ENCODE measurements at places on chromosomes 16 and 17.

DNA sequence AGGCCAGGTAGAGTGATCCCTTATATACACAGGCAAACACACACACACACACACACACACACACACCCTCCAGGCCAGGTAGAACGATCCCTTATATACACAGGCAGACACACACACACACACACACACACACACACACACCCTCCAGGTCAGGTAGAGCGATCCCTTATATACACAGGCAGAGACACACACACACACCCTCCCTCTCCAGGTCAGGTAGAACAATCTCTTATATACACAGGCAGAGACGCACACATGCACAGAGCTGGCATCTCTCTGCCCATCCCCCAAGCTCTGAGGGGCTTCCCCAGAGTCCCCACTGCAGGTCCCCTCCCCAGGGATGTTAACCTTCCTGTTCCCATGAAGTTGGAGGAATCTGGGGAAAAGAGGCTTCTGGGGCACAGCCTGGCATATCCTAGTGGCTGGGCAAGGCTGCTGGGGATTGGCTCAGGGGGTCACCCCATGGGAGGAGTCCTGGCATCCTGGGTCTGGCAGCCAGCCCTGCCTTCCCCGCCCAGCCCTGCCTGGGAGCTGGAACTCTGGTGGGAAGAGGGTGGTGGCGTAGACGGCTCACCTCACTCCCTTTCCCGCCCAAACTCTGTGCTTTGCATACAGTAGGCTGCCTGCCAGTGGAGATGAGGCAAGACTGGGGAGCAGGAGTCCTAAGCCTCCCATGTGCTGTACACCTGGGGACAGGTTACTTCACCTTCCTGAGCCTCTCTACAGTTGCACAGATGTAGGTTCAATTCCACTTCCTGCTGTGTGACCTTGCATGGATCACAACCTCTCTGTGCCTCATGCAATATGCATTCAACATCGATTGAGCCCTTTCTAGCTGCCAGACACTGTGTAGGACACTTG is 41.8 kb downstream of the TEKT5 start:
- no peak for DNase-seq

DNA sequence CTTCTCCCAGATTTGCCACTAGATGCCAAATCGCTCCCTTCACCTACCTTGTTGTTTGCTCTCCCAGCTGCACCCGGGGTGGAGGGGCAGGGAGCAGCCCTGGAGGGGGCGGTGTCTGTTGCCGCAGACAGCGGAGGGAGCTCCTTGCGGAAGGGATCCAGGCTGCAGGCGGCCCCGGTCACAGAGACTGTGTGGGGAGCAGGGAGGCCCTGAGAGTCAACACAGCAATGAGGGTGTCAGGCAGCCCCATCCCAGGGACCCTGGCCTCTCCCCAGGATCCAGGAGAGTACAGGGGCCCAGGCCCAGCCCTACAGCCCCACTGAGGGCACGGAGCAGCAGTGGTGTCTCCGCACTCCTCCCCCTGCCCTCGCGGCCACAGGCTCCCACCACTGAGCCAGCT is 50.5 kb upstream of the CHMP6 start:
- DNase-seq, result no peak

DNA sequence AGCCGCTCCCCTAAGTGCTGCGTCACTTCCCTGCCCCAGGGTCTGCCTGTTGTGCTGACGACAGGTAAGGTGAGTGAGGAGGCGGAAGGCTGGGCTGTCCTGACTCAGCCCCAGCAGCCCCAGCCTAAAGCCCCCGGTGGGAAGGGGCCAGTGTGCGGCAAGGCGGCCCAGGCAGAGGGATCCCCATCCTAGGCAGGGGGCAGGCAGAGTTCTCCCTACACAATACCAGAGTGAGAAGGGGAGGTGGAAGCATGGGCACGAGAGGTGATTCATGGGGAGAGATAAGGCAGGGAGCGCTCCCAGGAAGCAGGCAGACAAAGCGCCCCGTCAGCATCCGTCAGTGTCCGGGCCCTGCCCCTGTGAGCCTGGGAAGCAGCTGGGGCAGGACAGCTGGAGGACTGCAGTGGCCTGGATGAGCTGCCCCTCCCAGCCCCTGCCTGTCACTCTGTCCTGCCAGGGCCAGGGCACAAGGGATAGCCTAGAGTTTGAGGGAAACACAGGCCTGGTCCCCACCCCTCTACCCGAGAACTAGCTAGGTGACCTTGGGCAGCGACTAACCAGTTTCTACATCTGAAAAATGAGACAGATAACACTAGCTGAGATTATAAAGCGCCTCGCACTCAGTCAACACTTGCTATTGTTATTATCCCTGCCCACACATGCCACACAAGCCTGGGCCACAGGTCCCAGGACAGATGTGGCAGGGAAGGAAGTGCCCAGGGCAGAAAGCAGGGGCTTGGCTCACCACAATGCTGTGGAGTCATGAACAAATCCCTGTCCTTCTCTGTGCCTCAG is 3.8 kb downstream of the FAM83G start:
- DNase-seq, result no peak

GRCh38 chr16:80066805-80067580 is 466.5 kb upstream of the MAF start:
- no peak for DNase-seq

DNA sequence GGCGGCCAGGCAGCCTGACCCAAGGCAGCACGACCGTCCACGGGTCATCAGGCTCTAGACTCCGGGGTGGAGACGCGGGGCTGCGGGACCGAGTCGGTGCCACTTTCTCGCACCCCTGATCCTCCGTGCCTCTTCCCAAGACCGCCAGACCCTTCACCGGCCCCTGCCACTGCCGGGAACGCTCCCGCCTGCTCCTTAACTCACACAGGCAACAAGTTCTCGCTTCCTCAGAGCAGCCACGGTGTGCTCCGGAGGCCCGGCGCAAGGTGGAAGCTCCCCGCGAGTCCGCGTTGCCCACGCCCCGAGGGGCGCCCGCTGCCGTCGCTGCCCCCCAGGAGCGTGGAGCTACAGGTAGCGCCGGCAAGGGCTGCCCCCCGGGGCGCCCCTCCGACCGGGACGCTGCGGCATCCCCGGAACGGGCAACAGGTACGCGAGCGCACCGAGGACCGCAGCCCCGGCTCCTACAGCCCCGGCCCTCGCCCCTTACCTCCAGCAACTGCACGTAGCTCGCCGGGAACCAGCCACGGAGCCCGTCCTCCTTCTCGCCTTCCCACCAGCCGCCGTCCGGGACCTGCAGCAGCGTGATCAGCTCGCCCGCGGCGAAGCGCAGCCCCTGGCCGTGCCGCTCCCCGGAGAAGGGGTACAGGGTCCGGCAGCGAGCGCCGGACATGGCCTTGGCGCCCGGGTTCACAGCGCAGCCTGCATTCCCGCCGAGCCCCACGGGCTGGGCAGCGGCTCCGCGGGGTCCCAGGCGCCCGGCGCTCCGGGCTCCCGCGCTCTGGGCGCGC is 491 bp downstream of the GAS7 start:
- no peak for DNase-seq

- no peak for DNase-seq
Measured at GRCh38 chr16:88780142-88781062, 4.6 kb downstream of the PIEZO1 start.

DNA sequence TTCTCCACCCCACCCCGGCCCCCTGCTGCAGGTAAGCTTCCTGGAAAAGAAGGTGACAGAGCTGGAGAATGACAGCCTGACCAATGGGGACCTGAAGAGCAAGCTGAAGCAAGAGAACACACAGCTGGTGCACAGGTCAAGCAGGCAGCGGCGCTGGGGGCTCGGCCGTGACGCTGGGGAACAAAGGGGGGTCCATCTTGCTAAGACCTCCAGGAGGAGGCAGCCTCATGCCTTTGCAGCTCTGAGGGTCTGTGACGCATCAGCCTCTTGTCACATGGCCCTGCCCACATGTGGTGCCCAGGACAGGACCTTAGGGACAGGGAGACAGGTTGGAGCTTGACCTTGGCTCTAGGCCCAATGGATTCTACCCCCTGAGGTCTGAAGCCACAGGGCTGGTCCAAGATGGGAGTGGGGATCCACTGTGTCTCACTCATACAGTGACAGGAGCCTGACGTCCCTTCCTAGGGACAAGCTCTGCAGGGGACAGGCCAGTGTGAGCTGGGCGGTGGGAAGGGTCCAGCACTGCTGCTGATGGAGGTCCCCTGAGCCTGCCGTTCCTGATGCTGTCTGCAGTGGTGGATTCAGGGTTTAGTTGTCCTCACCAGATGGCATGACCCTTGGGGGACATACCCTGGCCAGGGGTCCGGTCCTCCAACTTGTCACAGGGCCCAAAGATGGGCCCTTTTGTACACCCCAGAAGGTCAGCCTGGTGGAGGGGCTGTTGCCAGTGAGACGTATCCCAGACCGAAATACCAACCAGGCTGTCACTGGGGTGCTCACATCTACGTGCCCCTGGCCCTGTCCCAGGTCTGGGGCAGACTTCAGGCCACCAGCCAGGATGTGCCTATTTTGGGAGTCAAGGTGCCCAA is 132.6 kb downstream of the RAB11FIP4 start:
- DNase-seq, result no peak

DNA sequence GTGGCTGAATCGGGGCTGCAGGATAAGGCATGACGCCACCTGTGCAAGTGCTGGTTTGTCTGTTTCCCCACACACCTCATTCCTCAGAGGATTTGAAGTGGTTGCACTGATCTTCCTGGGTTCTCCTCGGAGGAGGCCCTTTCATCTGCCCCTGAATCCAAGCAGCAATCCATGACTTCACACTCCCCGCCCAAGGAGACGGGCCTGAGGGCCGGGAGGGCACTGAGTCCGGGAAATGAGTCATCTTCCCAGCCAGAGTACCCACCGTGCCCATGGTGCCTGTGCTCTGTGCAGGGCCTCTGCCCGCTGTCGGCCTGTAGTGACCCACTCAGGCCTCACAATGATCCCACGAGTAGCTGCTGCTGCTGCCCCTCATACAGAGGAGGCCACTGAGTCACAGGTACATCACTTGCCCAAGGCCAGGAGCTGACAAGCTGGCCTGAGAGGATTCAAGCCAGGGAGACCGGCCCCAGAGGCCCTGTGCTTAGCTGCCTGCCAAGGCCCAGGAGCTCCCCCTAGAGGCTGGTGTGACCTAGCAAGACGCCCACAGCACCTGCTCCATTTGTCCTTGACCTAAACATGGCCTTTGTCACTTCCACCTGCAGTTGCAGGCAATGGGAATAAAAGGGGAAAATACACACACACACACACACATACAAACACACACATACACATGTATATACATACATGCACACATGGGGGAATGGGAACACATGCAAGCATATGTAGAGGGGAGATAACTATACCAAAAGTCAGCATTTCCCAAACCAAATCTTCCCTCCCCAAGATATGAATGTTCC is 240.0 kb downstream of the C16orf95 start:
- peak; percentile 87 for DNase-seq

DNA sequence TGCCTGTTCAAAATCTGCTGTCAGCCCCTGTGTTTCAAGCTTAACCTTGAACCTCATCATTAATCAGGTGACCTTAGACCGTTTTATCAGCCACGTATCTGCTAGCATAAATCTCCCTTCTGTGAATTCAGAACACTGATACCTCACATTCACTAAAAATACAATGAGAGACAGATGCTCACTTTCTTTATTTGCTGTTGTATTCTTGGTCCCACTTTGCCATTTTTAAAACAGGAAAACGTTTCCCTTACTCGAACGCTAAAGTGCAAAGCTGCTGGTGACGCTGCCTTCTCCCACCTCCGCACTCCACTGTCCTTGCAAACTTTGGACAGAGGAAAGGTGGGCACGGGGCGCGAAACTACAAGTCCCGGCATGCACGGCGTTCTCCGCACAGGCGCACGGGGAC is 220 bp upstream of the ARHGAP44 start:
- peak; percentile 49 for DNase-seq

DNA sequence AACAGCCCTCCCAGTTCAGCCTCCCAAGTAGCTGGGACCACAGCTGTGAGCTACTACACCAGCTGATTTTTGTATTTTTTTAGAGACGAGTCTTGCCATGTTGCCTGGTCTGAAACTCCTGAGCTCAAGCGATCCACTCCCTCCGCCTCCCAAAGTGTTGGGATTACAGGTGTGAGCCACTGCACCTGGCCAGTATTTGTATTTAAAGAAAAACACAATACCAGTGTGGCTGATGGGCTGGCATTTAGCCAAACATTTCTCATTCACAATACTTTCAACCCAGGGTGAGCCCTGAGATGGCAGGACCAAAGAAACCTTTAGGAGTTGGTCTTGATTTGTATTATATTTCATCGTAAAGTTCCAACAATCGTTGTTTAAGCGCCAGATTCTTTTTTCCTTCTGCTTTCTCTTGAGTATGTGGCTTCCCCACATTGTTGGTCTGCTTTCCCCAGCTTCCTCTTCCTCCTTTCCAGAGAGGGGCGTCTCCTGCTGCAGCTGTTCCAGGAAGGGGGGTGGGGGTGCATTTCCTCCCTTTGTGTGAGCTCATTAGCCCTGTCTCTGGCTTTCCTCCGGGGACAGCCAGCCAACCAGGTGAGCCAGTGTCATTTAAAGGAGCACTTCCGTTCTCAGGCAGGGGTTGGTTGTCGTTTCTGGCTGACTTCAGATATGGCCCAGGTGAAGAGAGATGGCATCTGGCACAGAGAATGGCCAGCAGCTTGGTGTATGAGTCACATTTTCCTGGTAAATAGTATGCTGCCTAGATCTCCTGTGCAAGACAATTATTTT is 79.9 kb downstream of the GPRC5B start:
- DNase-seq, result peak; percentile 96

DNA sequence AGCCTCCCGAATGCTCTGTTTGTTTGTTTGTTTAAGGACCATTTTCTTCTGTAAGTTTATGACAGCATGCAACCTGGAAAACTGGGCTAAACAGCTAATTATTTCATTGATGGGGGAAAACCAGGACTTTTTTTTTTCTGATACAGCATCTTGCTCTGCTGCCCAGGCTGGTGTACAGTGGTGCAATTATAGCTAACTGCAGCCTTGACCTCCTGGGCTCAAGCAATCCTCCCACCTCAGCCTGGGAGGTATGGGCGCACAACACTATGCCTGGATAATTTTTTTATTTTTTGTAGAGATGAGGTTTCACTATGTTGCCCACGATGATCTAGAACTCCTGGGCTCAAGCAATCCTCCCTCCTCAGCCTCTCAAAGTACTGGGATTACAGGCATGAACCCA is 37.3 kb downstream of the GPATCH8 start:
- DNase-seq, result no peak

DNA sequence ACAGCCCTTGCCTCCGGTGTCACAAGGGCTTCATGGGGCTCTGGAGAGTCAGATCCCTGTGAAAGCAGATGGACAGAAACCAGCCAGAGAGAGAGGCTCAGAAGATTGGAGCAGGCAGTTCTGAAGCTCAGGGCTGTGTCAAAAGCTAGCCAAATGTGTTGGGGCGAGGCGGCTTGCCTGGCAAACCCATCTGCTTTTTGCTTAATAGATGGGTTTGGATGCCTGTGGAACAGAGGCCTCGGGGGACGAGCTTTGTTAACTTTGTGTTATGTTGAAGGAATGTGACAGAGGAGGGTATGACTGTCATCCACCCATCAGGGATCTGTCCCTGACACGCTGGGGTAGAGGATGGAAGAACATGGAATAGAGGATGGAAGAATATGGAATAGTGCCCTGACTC is 21.0 kb upstream of the SLC12A3 start:
- no peak for DNase-seq
